ENCODE measurements at places on chromosomes 2 and 18.

DNA sequence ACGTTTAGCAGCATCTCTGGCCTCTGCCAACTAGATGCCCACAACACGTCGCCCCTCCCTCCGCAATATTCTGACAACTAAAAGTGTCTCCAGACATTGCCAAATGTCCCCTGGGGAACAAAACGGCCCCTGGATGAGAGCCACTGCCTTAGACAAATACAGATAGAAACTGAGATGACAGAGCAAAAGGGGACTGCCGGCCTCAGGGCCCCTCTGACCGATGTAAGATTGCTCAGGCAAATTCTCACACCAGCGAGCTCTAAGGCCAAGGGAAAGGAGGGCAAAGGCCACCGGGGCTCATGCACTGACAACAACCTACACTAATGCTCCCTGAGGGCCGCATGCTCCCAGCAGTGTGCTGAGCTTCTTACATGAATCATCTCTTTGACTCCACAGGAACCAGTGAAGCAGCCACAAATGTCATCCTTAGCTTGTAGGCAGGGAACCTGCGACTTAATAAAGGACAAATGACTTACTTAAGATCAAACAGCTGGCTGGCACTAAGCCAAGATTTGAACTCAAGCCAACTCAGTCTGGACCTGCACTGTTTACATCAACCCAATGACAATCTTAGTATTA lies 228.5 kb downstream of the TTC32 start:
- no peak for DNase-seq

GRCh38 chr2:140424471-140424870 lies 1644.3 kb upstream of the NXPH2 start:
- no peak for DNase-seq

- no peak for DNase-seq
Measured at GRCh38 chr2:240302041-240302440, 133.4 kb upstream of the GPC1 start.

- DNase-seq: no peak
Measured at GRCh38 chr2:109349503-109350465, 220.8 kb downstream of the SH3RF3 start.

GRCh38 chr2:3827673-3828575 lies 124.5 kb downstream of the DCDC2C start:
- DNase-seq: peak; percentile 41

GRCh38 chr2:33265584-33266338 lies 210.7 kb upstream of the RASGRP3 start:
- peak; percentile 33 for DNase-seq

- DNase-seq: no peak
Measured at GRCh38 chr2:11483806-11484617, 18.1 kb upstream of the E2F6 start.

DNA sequence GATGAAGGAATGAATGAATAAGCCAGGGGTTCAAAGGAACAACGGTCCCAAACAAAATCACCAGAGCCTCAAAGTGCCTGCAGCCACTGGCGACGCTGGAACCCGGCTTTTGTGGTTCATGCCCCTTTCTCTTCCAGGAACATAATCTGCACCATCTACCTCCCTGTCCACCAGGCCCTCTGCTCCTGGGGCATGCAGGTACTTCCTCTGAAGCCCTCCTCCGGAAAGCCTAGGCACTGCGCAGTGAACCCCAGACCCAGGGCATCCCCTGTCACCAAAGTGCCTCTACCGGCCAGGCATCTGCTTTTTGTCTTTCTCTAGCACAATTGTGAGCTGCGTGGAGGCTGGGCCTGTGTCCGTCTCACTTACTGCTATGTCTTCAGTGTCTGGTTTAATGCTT lies 98.6 kb upstream of the TMEM200C start:
- DNase-seq: no peak

- DNase-seq: no peak
Measured at GRCh38 chr2:62217421-62217820, 21.5 kb downstream of the B3GNT2 start.

DNA sequence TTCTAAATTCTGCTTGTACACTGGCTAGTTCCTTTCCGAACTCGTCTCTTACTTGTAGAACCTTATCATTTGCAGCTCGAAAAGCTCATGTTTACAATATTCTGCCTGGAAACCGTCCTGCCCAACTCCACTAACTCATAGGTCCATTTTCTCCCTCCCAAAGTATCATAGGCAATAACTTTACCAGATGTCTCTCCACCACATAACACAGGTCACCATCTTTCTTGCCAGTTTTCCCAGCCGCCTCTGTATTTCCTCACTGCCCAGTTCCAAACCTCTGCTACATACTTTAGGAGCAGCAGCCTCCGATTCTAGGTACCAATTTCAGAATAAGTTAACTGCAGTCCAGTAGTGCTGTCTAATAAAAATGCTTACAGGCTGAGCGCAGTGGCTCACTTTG lies 259.5 kb downstream of the GLI2 start:
- no peak for DNase-seq

- DNase-seq: peak; percentile 52
Measured at GRCh38 chr2:2456721-2457120, 125.6 kb upstream of the MYT1L start.

GRCh38 chr2:217468042-217468830 lies 534.6 kb downstream of the TNS1 start:
- DNase-seq: no peak

DNA sequence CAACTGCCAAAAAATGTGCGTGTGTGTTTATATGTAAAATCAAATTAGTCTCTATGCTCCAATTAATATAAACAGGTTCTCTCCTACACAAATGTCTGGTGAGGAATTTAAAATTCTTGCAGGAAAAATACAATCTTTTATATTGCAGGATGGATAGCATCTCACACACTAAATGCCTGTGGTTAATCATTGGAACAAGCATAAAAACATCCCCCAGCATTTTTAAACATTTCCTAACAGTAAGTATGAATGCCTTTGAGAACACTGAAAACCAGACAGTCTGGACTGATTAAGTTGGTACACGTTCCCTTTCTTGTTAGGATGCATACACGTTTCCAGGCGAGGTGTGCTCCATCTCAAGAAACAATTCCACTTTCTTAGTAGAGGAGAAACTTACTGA lies 29.9 kb upstream of the PDE1A start:
- DNase-seq: no peak

GRCh38 chr18:5770176-5770575 lies 125.1 kb downstream of the TMEM200C start:
- DNase-seq: no peak

- no peak for DNase-seq
Measured at GRCh38 chr2:12728221-12728777, 11.6 kb downstream of the TRIB2 start.

DNA sequence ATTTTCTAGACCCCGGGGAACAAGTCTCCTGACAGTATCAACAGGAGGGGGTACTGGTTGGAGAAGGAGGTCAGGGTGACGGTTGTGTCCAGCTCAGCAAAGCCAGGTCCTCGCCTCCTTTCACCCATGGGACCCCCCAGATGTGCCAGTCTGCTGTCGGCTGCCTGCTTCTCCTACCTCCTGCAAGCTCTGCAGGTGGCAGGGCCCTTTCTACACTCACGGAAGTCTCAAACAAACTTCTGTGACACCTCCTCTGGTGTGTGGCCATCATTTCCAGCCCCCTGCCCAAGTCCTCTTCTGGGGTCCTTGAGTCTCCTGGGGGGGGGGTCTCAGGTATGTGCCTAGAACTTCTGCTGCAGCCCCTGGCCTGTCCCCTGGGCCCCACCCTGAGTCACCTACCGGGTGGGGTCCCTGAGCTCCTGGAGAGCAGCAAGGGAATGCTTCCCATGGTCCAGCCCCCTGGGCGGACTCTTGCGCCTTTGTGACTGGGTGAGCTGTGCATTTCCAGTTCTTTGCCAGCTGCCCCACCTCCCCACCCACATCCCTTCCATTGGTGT lies 12.8 kb downstream of the SH3RF3 start:
- no peak for DNase-seq

- no peak for DNase-seq
Measured at GRCh38 chr2:148642891-148643416, 1.6 kb upstream of the EPC2 start.

DNA sequence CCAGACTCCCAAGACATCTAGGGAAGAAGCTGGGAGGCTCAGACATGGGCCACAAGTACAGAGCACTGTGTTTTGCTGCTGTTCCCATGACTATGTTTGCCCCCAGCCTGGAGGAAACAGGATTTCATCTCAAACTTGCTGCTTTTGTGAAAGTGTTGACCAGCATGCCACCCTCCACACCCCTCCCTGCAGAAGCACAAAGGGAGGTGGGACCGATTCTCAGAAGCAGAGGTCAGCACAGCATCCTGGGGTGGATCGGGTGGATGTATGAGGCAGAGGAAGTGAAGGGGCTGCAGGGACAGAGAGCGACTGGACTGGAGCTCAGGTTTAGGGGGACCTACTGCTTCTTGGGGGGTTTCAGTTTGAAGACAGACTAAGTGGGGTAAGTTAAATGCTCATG lies 209.2 kb downstream of the ZNF516 start:
- DNase-seq: no peak

DNA sequence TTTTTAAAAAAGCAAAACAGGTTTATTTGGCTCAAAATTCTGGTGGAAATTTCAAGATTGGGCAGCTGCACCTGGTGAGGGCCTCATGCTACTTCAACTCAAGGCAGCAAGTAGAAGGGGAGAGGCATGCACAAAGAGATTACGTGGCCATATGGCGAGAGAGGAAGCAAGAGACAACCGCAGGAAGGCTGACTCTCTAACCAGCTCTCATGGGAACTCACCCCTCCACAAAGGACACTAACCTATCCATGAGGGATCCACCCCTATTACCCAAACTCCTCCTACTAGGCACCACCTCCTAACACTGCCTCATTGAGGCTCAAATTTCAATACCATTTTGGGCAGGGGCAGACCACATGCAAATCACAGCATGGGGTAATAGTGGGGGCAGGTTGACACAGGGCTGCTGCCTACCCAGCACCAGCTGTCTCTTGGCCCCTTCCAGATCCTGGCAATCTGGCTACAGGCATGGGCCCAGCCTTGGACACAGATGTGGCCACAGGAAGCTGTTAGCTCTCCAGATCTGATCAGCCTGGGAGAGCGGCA lies 2.0 kb upstream of the CAPN10 start:
- DNase-seq: no peak

GRCh38 chr2:216242365-216242764 lies 129.9 kb downstream of the MARCHF4 start:
- no peak for DNase-seq

- no peak for DNase-seq
Measured at GRCh38 chr2:98347298-98348065, 1.2 kb downstream of the CNGA3 start.

DNA sequence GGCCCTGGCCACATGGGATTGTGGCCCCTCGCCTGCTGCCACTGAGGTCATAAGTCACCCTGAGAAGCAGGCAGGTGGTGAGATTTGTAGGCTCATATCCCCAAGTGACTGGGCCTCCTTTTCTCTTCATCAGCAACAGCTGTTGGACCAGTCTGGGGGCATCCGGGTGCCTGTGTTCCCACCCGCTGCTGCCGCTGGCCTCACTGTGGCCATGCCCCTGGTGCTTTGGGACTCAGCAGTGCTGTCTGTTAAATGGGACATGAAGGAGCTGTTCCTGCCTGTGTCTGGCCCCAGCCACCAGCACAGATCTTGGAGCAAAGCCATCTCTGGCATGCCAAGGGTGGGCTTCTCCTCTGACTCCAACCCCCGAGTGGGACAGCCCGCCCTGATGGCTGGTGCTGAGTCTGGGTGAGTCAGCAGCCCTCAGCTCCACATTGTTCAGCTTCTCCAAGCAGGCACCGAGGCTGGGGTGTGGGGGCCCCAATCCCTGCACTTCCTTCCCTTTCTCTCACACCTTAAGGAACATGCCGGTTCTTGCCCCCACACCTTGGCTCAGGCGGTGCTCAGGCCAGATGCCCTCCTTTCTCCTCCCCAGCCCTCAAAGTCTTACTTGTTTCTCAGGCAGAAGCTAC lies 207.9 kb downstream of the GLI2 start:
- no peak for DNase-seq

DNA sequence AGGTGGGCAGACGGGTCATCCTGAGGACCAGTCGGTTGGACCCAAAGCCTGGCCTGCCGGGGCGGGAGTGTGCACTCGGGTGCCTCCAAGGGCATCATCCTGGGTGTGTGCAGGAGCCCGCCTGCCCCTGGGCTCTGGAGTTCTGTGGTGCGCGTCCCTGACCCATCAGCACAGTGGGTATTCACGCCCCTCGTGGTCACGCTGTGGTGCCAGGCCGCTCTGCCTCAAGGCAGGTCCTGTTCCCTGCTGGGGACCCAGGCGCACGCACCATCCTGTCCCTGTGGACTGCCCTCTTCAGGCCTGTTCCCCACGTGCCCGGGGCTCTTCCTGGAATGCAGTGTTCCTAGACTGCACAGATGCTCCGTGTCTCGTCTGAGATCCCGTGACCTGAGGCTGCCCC lies 14.3 kb upstream of the D2HGDH start:
- no peak for DNase-seq

DNA sequence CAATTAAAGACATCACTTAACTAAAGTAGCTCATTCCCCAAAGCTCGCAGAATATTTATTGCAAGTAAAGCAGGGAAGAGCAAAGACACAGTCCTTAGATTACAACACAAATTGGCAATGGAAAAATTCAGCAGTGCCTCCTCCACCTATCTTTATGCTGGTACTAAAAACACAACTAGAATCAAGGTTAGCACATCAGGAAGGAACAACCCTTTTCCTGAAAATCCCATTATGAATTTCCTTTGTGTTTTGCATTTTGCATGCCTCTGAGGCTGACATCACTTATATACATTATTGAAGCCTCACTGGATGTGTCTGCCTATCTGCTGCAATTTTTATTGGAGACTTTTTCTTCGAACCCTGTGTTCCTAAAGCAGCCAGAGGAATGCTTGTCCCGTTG lies 193.8 kb upstream of the STK17B start:
- no peak for DNase-seq

GRCh38 chr2:53397085-53397484 lies 370.5 kb upstream of the CHAC2 start:
- no peak for DNase-seq

DNA sequence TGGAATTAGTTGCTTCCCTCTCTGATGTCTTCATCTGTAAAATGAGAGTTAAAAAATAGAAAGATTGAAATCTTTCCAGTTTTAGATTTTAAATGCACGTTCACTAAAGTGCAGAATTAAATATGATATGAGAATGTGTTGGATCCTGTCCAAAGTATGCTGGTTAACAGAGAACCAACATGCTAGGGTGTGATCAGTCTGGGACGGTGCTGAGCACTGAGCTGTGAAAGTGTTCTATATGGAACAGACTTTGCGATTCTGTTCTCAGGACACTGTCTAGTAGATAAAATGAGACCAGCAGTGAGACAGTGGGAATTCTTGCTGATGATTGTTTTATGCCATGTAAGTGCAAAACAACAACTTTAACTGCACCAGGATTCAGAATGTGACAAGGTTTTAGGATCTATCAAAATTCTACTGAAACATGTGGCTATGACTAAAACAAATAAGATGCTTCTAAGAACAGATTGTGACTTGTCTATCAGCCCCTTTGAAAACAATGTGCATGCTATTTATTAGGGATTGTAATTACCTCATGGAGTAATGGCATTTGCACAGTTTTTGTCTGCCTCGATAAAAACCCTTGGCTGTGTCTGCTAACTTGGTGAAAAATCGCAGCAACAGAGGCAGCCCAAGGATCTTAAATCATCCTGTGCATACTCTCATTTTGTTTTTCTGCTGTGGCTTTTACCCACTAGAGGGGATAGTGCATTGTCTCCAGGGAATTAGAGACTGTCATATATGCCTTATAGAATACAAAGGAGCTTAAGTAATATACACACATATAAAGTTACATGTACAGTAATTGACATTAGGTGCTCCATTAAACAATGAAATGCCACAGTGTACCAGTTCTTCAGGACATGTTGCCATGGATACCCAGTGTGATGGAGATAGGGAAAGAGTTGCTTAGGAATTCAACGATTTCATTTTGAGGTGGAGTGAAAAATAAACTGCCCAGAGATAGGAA lies 55.1 kb downstream of the MAP3K20 start:
- DNase-seq: no peak

GRCh38 chr18:13877157-13877556 lies 38.2 kb downstream of the MC2R start:
- no peak for DNase-seq

Data from epithelial cell of prostate (primary cell).